Pancreas (tissue), 10 donors: ENCODE measurements at places on chromosomes 12 and 14. TPM values are rescaled to one million over a fixed set of nuclear protein-coding genes. Genes with fewer than 3 reads are reported as not detected.

The SEL1L gene
- polyA plus RNA-seq: 54.5 TPM

The IQSEC3 gene
- polyA plus RNA-seq: 10.1 TPM

The RPGRIP1 gene
- polyA plus RNA-seq: 0.08 TPM

The CD163 gene
- polyA plus RNA-seq: 8.5 TPM

The FKBP3 gene
- polyA plus RNA-seq: 65.3 TPM

The CEBPE gene
- not detected for polyA plus RNA-seq

The CPNE6 gene
- not detected for polyA plus RNA-seq

The ERO1A gene
- polyA plus RNA-seq: 11.0 TPM

The DIP2B gene
- 3.2 TPM for polyA plus RNA-seq

The FOXG1 gene
- polyA plus RNA-seq: not detected

The PPFIA2 gene
- polyA plus RNA-seq: 0.46 TPM

The SYCP3 gene
- 0.30 TPM for polyA plus RNA-seq

The NRIP2 gene
- polyA plus RNA-seq: 0.68 TPM

The KRT3 gene
- not detected for polyA plus RNA-seq

The MANSC1 gene
- 7.0 TPM for polyA plus RNA-seq

The HOXC10 gene
- 0.16 TPM for polyA plus RNA-seq

The C12orf54 gene
- polyA plus RNA-seq: 0.61 TPM

The RPS29 gene
- 2,449 TPM for polyA plus RNA-seq

The EPYC gene
- not detected for polyA plus RNA-seq

The LMO3 gene
- 5.0 TPM for polyA plus RNA-seq

The WNT1 gene
- not detected for polyA plus RNA-seq

The BBOF1 gene
- 4.6 TPM for polyA plus RNA-seq
